Stimulated activated CD8-positive, alpha-beta memory T cell treated with anti-CD3 and anti-CD28 coated beads, Interleukin-7, amount 100 ng/mL, for 48 hours (primary cell): ENCODE measurements at places on chromosomes 4 and X.

DNA sequence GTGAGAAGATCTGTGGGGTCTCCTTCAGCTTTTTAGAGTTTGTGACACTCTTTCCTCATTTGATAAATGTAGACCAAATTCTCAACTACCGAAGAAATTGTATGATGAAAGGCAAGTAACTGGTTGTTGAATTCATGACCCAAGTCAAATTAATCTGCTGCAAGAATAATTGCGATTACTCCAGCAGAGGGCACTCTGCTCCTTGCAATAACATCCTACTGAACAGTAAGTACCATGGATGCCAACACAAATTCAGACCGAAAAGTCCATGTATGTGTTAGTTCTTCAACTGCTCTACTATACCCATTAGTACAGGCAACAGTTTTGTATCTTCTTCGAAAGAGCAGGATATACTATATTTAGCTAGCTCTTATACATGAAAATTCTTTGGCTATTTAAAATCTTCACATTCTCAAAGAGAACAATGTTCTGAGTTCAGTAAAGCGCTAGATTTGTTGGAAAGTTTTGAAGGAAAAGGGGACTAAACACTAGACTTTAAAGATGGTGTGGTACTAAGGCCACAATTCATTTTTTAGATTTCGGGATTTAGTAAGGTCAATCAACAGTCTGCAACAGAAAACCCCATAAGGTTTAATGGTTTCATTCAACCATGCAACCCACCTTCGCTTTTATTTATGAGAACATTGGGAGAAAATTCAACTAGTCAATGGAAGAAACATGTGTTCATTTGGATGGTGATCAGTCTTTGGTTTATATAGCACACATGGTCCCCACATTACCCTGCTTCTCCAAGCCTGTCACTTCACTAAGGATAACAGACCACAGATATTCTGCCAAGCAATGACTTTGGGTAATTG lies 105.4 kb upstream of the TBC1D9 start:
- DNase-seq: no peak

DNA sequence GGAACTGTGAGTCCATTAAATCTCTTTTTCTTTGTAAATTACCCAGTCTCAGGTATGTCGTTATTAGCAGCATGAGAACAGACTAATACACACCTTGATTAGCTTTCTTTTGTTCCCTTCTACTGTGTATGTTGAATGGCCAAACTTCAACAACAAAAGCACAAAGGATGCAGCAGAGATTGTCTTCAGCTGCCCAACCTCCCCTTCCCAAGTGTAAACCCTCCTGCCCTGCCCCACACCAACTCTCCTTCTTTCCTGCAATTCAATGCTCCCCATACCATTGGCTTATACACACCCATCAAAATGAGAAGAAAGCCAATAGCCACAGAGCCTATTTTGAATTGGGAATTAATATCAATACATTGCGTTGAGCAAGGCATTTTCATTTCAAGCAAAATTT lies 27.8 kb downstream of the ANOS1 start:
- DNase-seq: no peak

DNA sequence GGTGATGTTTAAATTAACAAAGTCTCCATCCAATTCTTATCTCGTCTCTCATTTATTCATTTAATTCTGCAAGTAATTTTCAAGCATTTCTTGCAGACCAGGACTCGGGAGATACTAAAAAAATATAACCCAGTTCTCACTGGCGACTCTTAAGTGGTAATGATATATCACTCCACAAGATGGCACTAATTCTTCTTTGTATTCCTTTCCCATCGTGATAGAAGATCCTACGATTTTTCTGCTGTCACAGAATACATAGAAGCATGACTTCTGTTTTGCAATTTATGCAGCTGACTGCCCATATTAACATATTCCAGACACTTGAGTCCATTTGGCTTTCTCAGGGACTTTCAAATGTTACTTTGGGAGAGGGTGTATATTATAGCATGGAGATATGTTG lies 64.0 kb upstream of the FGF13 start:
- DNase-seq: no peak

GRCh38 chrX:145506214-145506613 lies 258.9 kb downstream of the SPANXN1 start:
- no peak for DNase-seq

- no peak for DNase-seq
Measured at GRCh38 chrX:55794405-55794804, 76.9 kb downstream of the RRAGB start.
